ENCODE measurements at places on chromosomes 12 and 14.

DNA sequence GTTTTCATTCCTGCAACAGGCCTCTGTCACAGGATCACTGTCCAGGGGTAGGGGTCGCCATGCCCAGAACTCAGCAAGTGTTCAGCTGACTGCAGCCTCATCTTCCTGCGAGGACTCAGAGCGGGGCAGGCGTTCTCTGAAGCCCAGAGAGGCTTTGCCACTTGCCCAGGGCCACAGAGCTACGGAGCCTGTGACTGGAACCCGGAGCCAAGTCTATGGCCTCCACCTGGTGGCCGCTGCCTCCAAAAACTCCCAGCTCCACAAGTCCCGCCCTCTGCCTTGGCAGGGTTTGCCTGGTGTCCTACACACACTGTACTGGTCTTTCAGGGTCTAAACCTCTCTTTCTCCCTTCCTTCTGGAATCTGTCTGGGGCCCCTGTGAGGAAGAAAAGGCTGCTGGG, 8.7 kb upstream of the PPP1R13B start:
- no peak for DNase-seq

DNA sequence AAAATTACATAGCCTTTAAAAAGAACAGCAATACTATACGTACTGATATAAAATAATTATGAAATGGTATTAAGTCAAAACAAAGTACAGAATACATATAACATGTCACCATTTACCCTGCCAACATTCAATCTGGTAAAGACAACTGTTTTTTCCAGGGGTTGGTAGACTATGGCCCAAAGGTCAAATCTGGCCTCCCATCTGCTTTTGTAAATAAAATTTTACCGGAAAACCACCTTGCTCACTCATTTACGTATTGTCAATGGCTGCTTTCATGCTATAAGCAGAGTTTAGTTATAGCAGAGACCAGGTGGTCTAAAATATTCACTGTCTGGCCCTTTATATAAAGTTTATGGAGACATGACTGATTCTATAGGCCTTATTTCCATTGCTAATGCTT, 14.0 kb downstream of the CEP290 start:
- DNase-seq, result no peak

- DNase-seq, result no peak
These were observed 98.1 kb upstream of the VRK1 start for GRCh38 chr14:96698960-96699539.

DNA sequence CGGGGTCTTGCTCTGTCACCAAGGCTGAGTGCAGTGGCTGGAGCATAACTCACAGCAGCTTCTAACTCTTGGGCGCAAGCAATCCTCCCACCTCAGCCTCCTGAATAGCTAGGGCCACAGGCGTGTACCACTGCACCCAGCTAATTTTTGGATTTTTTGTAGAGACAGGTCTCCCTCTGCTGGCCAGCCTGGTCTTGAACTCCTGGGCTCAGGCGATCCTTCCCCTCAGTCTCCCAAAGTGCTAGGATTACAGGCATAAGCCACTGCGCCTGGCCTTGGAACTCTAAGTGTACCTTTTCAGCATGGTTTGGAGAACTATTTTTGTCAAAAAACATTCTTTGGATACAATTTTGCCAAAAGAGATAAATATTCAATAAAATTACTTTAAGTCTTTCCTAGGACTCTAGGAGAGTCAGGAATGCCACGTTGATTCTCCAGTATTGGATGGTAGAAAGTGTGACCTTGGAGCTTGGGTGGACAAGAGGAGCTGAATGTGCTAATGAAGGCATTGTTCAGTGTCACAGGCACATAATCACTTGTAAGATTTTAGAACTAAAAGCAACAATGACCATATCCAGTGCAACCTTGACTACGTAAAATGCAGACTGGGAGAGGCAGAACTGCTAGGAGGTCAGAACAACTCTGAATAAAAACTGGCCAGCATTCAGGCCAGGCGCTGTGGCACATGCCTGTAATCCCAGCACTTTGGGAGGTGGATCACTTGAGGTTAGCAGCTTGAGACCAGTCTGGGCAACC, 2.8 kb downstream of the SRSF9 start:
- DNase-seq, result no peak

DNA sequence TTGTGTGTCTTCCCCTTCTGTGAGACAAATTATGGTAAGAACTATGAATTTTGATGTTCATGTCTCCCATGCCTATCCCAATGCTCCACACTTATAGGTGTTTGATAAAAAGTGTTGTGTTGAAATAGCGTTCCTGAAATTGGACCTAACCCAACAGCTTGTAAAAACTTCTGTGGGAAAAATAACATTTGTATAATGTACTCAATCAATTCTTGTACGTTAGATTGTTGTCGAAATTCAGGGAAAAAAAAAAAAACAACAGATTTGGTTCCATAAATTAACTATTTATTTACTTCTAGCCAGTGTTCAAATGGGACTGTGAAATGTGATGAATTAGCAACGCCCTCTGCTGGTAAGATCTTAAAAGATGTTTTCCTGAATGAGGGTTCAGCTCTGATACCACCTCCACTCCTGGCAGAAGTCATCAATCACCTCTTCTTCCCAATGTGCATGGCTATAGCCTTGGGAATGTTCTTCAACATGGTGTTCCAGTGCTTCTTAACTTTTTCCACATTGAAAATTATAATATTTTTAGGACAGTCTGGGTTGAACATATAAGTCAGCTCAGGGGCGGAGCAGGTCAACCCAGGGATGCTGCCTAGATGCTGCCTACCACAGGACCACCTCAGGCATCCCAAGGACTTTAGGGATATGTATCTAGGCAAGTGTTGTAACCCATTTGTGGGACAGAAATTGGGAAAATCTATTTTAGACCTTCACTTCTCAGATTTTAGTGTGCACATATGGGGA, 170.6 kb downstream of the OTOGL start:
- peak; percentile 40 for DNase-seq

DNA sequence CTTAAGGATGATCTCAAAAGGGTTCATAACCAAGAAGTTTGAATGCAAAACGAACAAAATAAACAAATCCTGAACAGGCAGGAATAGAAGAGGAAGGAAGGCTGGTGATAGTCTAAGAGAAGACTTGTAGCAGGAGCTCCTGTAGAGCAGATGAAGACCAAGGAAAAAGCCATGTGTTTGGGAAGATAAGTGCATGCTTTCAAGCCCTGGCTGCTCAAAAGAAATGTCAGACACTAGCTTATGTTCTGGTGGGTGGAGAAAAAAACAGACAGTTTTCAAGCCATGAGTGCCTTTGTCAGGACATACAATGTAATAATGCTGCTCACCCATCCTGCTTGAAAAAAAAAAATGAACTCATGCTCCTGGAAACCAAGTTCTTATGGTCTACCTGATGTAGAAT, 27.4 kb downstream of the TAOK3 start:
- no peak for DNase-seq

GRCh38 chr12:22264380-22264779, 70.1 kb downstream of the ST8SIA1 start:
- DNase-seq, result no peak

- DNase-seq, result no peak
These were observed 1002.3 kb downstream of the TMEM121 start for GRCh38 chr14:106528717-106529116.

GRCh38 chr12:25712169-25712568, 159.1 kb upstream of the LMNTD1 start:
- DNase-seq, result no peak

All from AG20443 (cell line).